ENCODE measurements at places on chromosomes 4 and X. TPM values are rescaled to one million over a fixed set of nuclear protein-coding genes. Genes with fewer than 3 reads are reported as not detected.

GRCh38 chrX:141439651-141440050 is 144.9 kb downstream of the SPANXA1 start:
- ATAC-seq = no peak

DNA sequence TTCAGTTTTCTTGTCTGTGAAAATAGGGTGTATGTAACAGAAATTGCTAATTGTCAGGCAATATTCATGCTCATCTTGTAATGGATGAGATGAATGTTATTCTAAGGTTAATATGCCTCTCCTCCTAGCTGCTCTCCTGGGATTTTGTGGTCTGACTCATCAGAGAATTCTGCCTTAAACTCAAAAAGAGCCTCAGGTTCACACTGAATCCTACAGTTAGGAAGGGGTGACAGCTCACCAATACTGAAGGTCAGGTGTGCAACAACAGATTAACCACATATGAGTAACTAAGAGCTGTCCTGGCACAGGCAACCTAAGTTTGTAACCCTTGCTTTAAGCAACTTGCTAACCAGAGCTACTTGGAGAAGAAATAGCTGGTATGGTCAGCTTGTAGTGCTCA is 197.7 kb downstream of the SPATA18 start:
- ATAC-seq = no peak

The CXCL3 gene
- not detected for total RNA-seq

GRCh38 chrX:97628326-97628725 is 744.6 kb downstream of the RPA4 start:
- no peak for ATAC-seq

GRCh38 chr4:169279108-169279507 is 8.4 kb upstream of the SH3RF1 start:
- ATAC-seq = no peak

DNA sequence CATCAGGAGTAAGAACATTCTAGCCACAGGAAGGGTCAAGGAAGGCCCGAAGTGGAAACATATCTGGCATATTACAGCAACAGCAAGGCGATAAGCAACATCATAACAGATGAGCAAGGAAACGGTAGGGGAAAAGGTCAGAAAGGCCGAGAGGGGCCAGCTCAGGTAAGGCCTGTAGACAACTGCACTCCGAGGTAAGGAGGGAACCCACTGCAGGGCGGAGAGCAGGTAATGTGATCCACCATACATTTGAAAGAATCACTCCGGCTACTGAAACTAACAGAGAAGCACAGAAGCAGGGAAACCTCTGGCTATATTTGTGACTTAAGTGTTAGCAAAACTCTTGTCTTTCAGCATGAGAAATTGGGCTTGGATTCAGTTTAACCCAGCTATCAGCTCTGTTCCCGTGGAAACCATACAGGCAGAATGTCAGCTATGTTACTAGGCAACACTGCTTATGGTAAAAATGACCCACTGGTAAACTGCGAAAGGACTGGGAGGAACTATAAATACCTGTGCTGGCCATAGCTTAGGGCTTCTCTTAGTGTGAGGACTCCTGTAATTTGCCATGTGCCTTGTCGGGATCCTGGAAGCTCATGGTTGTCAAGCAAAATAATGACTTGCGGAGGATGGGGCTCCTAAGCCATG is 31.0 kb downstream of the FRYL start:
- ATAC-seq = no peak

DNA sequence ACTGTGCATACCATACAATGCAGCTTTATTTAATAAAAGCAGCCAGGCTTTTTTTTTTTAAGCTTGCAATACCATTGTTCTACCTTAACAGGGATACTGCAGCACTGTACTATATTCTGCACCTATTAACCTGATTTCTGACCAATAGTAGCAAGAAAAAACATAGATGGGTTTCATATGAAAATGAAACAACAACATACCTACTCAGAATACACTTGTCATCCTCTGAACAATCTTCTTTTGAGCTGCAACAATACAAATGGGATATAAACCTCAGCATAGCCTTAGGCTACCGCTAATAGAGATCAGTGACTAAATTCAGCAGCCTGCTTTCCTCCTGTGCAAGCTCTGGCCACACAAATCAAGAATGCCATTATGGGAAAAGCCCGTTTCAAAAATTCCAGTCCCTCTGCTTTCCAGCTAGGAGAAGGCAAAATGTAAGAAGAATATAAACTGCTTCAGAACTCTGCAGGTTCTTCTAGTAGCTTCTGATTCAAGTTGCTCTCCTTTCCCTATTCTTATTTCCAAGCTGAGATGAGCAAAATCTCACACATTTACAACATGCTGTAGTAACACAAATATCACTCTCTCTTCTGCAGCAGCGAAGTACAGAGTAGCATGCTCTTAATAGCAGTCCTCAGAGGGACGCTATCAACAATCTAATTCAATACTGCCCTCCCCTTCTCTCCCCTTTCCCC is 143.4 kb downstream of the KLHL13 start:
- ATAC-seq = no peak

- ATAC-seq = no peak
Measured at GRCh38 chr4:45554423-45554822, 569.4 kb downstream of the GABRG1 start.
